AG09309 (cell line): ENCODE measurements at places on chromosomes 16 and 17.

- DNase-seq, result no peak
These were observed 45.6 kb upstream of the BAHCC1 start for GRCh38 chr17:81349397-81350319.

- peak; percentile 61 for DNase-seq
These were observed 8.8 kb downstream of the TAX1BP3 start for GRCh38 chr17:3659541-3660111.

- DNase-seq, result no peak
These were observed 6.1 kb downstream of the TVP23A start for GRCh38 chr16:10812312-10813098.

DNA sequence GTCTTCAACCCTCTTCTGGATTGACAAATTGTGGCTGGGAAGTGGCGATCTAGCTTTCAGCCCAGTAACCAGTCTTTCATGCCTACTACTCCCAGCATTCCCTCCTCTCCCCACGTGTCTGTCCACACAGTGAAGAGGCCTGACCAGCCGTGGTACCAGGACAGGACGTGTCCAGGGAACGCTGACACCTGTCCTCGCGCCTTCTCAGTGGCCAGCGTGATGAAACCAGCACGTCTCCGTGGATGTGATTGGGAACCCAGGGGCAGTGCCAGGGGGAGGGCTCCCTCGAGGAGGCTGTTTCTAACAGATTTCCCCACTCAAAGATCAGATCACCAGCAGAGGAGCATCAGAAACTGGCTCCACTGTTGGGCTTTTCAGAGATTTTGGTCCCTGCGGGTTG is 69.1 kb downstream of the RPA1 start:
- DNase-seq, result no peak

GRCh38 chr17:20154286-20155000 is 145.3 kb downstream of the SPECC1 start:
- no peak for DNase-seq

- DNase-seq, result no peak
These were observed 506.8 kb upstream of the SALL1 start for GRCh38 chr16:51657848-51658247.

GRCh38 chr17:67974598-67975066 is 21.6 kb downstream of the C17orf58 start:
- no peak for DNase-seq

DNA sequence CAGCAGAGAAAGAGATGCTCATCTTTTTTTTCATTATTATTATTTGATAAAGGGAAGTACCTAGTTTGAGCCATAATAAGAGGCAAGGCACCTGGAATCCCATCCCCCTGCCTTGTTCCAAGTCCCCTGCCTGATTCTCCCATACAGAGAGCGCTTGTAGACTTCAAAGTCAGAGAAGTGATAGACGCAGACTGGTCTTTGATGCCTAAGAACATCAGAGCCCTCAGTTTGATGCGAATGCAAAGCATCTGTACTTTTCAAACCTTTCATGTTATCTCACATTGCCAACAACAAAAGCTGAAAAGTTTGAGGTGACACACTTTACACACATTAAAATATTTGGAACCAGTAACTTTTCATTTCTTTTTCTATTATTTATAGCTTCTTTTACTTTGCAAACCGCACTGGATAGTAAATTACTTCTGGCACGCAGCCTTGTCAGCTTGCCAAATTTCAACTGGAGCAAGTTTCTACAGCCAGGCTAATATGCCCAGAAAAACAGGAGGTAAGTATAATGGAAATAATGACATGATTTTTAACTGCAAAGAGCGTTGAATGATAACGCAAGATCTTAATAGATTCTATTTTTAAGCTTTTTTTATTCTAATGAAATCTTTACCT is 5.9 kb upstream of the UTP6 start:
- DNase-seq, result peak; percentile 24

DNA sequence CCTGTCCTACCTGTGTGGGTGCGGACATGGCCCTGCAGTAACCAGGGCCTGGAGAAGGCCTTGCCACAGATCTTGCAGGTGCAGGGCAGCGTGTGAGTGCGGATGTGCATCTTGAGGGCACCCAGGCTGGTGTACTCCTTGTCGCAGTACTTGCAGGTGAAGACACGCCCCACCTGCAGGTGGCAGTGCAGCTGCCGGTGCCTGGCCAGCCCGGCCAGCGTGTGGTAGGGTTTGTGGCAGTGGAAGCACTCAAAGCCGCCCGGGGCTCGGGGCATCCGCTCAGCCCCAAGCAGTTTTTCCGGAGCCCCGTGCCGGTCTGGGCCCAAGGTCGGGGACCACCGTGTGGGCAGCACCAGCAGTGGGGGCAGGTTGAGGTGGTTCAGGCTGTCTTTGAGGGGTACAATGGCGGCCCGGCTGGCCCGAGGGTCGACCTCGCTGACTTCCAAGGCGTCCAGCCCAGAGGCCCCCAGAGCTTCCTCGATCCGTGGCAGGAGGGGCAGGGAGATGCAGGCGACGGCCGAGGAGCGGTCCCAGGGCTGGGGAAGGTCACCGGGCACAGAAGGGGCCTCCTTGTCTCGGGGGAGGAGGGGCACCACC is 5.1 kb downstream of the SNAI3 start:
- DNase-seq, result no peak

GRCh38 chr17:18246880-18247612 is 11.5 kb downstream of the FLII start:
- no peak for DNase-seq

- DNase-seq, result no peak
These were observed 47.9 kb upstream of the NKD1 start for GRCh38 chr16:50500171-50500874.

DNA sequence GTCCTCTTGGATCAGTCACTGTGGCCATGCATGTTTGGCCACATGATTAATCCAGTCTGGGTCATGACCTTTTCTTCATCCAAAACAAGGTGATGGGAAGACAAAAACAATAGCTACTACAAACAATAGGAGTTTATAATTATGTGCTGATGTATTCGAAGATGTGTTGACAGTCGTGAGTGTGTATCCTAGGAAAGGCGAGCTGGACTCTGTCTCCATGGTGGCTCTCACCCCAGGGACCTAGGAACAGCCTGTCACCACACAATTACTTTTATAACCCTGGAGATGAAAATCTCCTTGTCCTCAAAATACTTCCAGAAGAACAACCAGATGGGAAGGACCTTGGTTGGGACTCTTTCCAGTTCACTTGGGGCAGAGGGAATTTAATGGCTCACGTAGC is 9.8 kb upstream of the PLK1 start:
- no peak for DNase-seq

GRCh38 chr16:89256651-89257254 is 39.2 kb downstream of the ZNF778 start:
- no peak for DNase-seq

GRCh38 chr16:55737966-55738365 is 82.2 kb downstream of the SLC6A2 start:
- no peak for DNase-seq

GRCh38 chr17:78665952-78666920 is 89.0 kb upstream of the DNAH17 start:
- DNase-seq, result no peak

DNA sequence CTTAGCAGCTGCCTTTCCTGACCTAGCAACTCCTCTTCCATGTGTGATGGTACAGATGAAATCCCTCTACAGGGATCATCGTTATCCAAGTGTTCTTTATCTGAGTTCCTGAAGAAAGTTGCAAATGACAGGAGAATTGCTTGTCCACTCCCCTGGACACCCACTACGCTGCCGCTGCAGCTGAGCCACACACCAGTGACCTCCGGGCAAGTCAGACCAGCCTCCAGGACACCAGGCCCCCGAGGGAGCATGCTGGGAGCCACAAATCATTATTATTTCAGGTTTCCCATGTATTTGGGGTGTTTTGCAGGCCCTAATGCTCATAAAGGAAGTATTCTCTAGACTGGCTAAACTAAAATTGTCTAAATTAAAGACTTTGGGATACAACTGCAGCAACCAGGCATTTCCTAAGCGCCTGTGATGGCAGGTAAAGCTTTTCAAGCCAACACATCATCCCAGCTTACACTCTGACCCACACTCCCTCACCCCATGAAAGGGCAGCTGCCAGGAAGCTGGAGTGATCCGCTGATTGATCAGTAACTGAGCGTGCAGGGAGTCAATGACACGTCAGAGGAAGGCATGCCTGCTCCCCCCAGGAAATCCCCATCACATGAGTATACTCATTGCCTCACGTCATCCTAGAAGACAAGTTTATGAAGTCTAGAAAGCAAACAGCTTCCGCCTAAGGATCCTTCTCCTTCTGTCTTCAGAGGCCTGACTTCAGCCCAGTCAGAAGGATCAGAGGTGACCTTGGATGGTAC is 14.4 kb downstream of the FA2H start:
- DNase-seq, result no peak

DNA sequence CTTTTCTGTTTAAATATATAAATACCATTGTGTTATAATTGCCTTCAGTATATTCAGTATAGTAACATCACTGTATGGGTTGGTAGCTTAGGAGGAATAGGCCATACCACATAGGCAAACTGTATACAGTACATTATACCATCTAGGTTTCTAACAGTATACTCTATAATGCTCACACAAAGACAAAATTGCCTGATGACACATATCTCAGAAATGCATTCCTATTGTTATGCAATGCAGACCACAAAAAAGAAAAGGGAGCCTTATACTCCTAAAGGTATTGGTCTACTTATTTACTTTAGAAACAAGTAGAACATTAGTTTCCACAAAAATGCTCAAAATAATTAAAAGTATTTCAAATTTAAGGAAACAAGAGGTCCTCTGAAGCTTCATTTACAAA is 47.9 kb downstream of the SETD6 start:
- peak; percentile 11 for DNase-seq

DNA sequence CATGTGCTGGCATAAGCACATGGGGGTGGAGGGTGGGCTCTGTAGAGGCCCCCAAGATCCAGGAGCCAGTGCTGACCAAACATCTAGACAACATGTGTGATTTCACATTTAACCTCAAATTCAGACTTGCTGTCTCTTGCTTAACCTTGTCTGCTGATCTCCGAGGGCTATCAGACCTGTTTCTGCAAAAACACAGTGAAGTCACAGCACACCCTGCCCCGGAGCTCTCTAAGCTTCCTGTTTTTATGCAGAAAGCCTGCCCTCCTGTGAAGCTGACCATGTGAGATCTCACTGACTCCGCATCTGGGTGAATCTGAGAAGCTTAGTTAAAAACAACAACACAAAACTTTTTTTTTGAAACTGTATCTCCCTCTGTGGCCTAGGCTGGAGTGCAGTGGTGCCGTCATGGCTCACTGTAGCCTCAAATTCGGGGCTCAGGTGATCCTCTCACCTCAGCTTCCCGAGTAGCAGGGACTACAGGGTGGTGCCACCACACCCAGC is 6.6 kb upstream of the DPEP2 start:
- no peak for DNase-seq

DNA sequence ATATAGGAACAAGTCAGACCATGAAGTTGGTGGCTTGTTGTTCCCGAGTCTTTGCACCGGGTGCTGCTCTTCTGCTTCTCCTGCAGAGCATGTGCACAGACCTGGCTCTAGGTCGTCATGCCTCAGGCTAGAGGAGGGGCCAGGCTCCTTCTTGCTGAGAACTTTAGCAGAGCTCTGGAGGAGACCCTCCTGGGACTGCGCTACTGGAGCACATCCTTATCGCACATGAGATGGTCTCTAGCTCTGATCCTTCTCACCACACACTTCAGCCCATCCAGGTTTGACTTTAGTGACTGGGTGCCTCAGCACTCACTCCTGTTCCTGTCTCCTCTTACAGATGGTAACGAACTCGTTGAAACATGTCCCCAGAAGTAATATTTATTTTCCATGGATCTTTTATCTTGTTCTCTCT is 14.9 kb downstream of the FOXK2 start:
- DNase-seq, result no peak

DNA sequence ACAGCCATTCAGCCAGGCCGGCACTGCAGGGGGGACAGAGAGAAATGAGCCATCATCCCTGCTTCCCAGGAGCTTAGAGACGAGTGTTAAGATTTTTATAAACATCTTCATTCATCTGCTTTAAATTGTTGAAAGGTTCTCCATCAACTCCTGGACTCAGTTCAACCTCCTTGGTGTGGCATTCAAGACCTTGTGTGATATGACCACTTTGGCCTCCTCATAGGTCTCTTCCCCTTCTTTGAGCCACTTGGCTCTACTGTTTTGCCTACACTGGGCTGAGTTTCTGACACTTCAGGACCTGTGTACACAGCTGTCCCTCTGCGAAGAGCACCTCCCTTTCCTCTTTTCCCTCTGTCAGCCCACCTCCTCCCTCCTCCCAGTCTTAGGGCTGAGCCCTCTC is 4.3 kb downstream of the DOC2B start:
- no peak for DNase-seq

DNA sequence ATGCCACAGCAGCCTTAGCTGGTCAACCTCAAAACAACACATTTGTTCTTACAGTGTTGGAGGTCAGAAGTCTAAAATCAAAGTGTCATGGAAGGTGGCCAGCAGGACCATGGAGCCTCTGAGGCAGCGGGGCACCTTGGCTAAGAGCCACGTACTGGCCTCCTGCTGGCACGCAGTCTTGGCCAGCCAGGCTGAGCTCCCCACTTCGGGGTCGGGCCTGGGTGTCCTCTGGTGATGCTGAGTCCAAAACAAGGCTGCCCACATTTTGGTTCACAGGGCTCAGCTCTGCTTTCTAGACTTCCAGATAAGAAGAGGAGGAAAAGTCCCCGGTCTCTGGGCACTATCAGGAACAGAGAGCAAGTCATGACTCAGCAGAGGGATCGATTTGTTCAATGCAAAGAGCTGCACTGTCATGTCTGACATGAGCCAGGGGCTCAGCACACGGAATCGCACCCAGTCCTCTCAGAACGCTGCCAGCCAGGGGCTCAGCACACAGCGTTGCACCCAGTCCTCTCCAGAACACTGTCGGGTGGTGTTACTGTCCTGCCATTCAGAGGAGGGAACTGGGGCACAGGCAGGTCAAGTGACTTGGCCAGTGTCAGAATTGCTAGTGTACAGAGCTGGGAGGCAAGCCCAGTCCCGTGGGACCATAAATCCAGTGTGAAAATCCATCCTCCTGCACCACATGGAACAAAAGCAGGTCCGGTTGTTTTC is 2.5 kb downstream of the LGALS9 start:
- DNase-seq, result no peak

GRCh38 chr17:38710985-38711384 is 5.9 kb downstream of the MLLT6 start:
- no peak for DNase-seq

DNA sequence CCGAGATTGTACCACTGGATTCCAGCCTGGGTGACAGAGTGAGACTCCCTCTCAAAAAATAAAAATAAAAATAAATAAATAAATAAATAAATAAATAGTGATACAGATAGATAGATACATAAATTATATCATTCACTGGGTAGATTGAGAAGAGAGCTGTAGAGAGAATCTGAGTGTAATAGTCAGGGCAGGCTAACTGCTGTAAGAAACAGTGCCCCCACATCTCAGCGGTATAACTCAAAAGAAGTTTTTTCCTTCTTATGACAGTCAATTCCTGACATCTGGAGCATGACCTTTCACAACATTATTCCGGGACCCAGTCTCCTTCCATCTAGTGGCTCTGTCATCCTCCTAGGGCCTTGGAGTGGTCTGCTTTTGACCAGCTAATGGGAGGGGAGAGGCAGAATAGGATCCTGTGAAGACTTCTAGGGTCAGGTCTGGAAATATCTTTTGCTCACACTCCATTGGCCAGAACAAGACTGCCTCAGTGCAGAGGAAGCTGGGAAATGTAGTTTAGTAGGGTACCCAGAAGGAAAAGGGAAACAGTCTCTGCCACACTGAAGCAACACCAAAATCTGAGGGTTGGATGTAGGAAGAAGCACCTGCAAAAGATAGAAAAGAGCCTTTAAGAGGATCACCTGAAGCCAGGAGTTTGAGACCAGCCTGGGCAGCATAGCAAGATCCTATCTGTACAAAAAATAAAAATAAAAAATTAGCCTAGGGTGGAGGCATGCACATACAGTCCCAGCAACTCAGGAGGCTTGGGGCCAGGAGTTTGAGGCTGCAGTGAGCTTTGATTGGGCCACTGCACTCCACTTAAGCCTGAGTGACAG is 3.0 kb upstream of the QPRT start:
- no peak for DNase-seq
